M059J (cell line): ENCODE measurements at places on chromosomes 5 and 9. TPM values are rescaled to one million over a fixed set of nuclear protein-coding genes. Genes with fewer than 3 reads are reported as not detected.

SLC31A1 gene
- 21.4 and 34.0 TPM in 2 replicates for total RNA-seq

- peak; percentile 47 for DNase-seq
These were observed 8.0 kb upstream of the UBAC1 start for GRCh38 chr9:135969064-135969683.

- DNase-seq: peak; percentile 94
These were observed 19.5 kb upstream of the IRF1 start for GRCh38 chr5:132510076-132510475.

DNA sequence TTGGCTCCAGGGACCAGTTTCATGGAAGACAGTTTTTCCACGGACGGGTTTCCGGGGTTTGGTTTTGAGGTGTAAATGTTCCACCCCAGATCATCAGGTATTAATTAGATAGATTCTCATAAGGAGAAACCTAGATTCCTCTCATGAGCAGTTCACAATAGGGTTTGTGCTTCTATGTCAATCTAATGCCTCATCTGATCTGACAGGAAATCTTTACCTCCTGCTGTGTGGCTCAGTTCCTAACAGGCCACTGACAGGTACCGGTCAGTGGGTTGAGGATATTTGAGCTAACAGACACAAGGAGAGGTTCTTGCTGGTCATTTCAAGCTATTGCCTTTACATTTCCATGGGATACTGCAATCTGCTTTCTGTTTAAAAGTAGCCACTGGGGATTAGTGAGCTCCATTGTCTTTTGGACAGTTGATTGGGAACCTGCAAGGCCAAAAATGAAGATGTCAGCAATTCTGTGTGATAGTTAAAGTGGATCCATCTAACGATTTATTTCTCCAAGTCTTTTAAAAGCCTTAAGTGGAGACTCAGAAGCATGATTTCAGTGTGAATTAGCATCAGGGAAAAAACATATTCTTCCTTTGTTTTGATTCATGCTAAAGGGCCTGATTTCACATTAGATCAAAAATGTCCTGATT lies 38.6 kb downstream of the MRPS30 start:
- DNase-seq: no peak

GRCh38 chr9:70340572-70340971 lies 73.9 kb downstream of the KLF9 start:
- peak; percentile 38 for DNase-seq

DNA sequence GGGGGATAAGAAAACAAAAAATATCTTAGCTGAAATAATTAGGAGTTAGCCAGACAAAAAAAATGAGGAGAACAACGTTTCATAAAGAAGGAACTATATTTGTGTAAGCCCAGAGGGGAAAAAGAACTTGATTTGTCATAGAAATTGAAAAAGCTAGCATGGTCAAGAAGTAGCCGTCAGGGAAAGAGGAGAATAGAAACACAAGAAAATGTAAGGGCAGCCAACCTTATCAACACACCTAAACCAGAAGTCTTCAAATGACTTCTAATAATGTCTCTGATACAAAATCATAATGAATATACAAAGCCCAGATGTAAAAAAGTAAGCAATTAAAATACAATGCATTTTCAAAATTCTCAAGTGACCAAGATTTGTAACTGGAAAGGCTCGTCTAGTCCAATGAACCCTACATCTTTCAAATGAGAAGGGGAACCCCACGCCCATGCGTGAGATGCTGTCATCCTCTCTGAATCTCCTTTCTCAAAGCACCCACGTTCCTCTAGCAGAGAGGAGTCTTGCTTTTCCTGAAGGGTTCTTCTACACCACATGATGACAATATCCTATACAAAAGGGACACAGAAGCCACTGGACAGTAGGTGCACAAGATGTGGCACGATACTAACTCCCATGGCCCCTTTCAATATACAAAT lies 103.7 kb downstream of the ARL15 start:
- DNase-seq: no peak

GRCh38 chr5:88889189-88890069 lies 6.4 kb upstream of the MEF2C start:
- peak; percentile 22 for DNase-seq
